ENCODE measurements at places on chromosomes 7 and 10. TPM values are rescaled to one million over a fixed set of nuclear protein-coding genes. Genes with fewer than 3 reads are reported as not detected.

- no peaks in the 10 kb centered on the region for H3K36me3 ChIP-seq
- DNase-seq: no peak
- no peaks in the 10 kb centered on the region for H3K27me3 ChIP-seq
- peak overlapping the region; percentile 32 for H3K27ac ChIP-seq
These were observed 13.2 kb upstream of the GDF10 start for GRCh38 chr10:47286591-47287315.

SCD gene
- 1.4 TPM for total RNA-seq

GRCh38 chr10:15632456-15633091 is 87.1 kb downstream of the ITGA8 start:
- H3K36me3 ChIP-seq: no peaks in the 10 kb centered on the region
- H3K4me1 ChIP-seq: no peaks in the 10 kb centered on the region
- H3K4me3 ChIP-seq: no peak overlapping the region
- DNase-seq: no peak

DNA sequence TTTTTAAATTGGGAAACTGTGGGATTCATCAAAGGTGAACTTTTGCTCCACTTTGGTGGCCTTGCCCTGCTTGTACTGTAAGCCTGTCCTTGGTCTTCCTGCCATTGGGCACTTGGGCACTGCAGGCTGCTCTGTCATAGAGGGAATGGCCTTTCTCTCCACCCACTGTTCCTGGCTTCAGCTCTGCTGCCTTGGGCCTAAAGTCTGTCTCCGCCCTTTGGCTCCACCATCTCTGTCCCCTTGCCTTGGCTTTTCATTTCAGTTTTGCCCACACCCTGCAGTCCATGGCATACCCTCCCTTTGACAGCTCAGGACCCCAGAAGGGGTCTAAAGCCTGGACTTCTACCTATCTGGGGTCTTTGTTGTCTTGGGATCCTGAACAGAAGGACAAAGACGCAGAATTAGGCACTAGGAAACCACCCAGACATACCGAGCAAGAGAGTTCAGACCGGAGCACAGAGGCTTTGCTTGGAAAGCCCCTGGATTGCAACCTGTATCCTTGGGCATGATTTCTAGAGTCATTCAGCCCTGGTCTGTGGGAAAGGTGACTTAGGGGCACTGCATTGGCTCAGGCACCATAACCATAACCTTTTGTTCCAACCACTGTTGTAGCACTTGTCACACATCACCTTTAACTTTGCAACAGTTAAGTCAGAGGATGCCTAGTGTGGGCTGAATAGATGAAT is 5.2 kb upstream of the ARHGAP22 start:
- peaks cover 9% of the 10 kb centered on the region for H3K36me3 ChIP-seq
- H3K27me3 ChIP-seq: peaks cover 52% of the 10 kb centered on the region
- peaks cover 10% of the 10 kb centered on the region for H3K4me1 ChIP-seq
- H3K27ac ChIP-seq: no peak overlapping the region

GRCh38 chr10:133235265-133235855 is 2.3 kb upstream of the VENTX start:
- H3K27me3 ChIP-seq: peaks cover 20% of the 10 kb centered on the region
- no peak for DNase-seq
- no peaks in the 10 kb centered on the region for H3K36me3 ChIP-seq
- no peak overlapping the region for H3K27ac ChIP-seq
- H3K4me1 ChIP-seq: peaks cover 3% of the 10 kb centered on the region

DNA sequence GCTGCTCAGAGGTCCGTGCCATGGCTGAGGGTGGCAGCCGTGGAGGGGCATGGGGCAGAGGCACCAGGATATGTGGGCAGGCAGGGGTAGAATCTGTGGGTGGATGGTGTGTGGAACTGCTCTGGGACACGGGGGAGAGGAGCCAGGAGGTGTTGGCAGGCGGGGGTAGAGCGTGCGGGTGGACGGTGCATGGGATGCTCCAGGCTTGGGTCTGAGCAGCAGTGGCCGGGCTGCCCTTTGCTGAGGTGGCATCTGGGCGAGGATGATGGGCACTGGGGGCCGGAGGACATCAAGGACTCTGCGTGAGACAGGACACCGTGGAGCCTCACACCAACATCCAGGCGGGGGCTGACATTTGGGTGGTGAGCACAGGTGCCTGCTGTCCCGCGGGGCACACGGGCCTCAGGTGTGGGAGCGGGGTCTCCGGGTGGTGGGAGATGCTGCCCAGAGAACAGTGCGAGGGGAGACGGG is 46.2 kb downstream of the JAKMIP3 start:
- no peak for DNase-seq
- H3K4me1 ChIP-seq: no peaks in the 10 kb centered on the region
- no peaks in the 10 kb centered on the region for H3K27me3 ChIP-seq
- no peaks in the 10 kb centered on the region for H3K36me3 ChIP-seq
- no peak overlapping the region for H3K27ac ChIP-seq

DNA sequence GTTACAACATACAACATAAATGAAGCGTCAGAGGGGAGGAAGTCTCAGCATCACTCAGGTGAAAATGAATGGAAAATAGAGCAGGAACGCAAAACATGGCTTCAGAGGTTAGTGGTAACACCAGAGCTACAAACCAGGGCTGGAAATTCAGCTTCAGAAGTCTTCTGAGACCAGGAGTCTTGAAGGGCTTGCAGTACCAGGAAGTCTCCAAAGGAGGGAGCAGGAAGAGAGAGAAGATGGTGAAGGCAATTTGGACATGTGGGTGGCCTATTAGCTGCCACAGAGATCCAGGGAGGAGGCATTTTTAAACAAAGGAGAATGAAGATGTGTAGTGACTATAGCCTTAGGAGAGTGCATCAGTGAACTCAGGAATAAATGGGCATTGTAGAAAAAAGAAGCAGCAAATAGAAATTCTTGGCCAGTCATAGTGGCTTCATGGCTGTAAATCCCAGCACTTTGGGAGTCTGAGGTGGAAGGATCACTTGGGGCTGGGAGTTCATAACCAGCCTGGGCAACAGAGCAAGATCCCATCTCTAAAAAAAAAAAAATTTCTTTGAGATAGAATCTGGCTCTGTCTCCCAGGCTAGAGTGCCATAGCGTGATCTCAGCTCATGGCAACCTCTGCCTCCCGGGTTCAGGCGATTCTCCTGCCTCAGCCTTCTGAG is 9.3 kb upstream of the TET1 start:
- DNase-seq: peak; percentile 38
- H3K4me3 ChIP-seq: no peak overlapping the region
- H3K27me3 ChIP-seq: peaks cover 2% of the 10 kb centered on the region
- no peak overlapping the region for H3K27ac ChIP-seq
- H3K4me1 ChIP-seq: peaks cover 6% of the 10 kb centered on the region
- H3K36me3 ChIP-seq: no peaks in the 10 kb centered on the region

GRCh38 chr10:90413196-90413595 is 444.6 kb downstream of the HTR7 start:
- no peaks in the 10 kb centered on the region for H3K4me1 ChIP-seq
- DNase-seq: no peak
- no peaks in the 10 kb centered on the region for H3K36me3 ChIP-seq
- H3K27me3 ChIP-seq: peaks cover 5% of the 10 kb centered on the region
- H3K27ac ChIP-seq: no peak overlapping the region

- DNase-seq: no peak
- no peaks in the 10 kb centered on the region for H3K36me3 ChIP-seq
- H3K27ac ChIP-seq: no peak overlapping the region
- no peak overlapping the region for H3K4me3 ChIP-seq
- peaks cover 6% of the 10 kb centered on the region for H3K4me1 ChIP-seq
These were observed 78.7 kb downstream of the BEND7 start for GRCh38 chr10:13450069-13450468.

DNA sequence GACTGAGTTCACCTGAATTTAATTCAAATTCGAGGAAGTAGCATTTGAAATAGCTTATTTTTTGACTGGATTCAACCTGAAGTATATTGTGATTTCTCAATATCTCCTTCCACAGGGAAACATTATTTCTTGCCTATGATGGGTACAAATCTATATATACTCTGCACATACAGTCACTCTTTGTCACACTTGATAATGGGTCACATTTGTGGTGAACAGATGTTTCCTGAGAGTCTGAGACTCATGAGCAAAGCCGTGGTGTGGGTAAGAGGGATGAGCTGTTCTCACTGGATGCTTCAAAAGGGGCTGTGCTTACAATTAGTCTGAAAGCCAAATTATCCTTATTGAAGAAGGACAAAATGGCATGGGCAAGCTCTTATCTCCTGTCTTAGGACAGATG is 18.0 kb upstream of the TBXAS1 start:
- H3K27ac ChIP-seq: no peak overlapping the region
- no peak for DNase-seq
- H3K4me1 ChIP-seq: peaks cover 11% of the 10 kb centered on the region
- no peaks in the 10 kb centered on the region for H3K27me3 ChIP-seq
- no peaks in the 10 kb centered on the region for H3K36me3 ChIP-seq

- no peak overlapping the region for H3K4me3 ChIP-seq
- no peak for DNase-seq
- no peak overlapping the region for H3K27ac ChIP-seq
- no peaks in the 10 kb centered on the region for H3K27me3 ChIP-seq
These were observed 53.0 kb downstream of the COPG2 start for GRCh38 chr7:130615583-130615982.

GET4 gene
- 61.4 TPM for total RNA-seq

LIPK gene
- total RNA-seq: not detected

DNA sequence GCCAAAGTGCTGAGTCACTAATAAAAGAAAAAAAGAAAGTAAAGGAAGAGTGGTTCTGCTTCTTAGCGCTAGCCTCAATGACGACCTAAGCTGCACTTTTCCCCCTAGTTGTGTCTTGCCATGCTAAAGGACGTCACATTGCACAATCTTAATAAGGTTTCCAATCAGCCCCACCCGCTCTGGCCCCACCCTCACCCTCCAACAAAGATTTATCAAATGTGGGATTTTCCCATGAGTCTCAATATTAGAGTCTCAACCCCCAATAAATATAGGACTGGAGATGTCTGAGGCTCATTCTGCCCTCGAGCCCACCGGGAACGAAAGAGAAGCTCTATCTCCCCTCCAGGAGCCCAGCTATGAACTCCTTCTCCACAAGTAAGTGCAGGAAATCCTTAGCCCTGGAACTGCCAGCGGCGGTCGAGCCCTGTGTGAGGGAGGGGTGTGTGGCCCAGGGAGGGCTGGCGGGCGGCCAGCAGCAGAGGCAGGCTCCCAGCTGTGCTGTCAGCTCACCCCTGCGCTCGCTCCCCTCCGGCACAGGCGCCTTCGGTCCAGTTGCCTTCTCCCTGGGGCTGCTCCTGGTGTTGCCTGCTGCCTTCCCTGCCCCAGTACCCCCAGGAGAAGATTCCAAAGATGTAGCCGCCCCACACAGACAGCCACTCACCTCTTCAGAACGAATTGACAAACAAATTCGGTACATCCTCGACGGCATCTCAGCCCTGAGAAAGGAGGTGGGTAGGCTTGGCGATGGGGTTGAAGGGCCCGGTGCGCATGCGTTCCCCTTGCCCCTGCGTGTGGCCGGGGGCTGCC is at the start of gene IL6:
Gene IL6, plus strand, starts transcription at position 294 of the 807 bp plus-strand sequence. Its CDS starts 63 bp downstream, at position 357.
- peak; percentile 15 for DNase-seq
- peak within 1 kb of the TSS; percentile 32 for H3K27ac ChIP-seq
- no peaks in the 10 kb centered on the region for H3K36me3 ChIP-seq
- H3K4me3 ChIP-seq: peak within 1 kb of the TSS; percentile 74

DNA sequence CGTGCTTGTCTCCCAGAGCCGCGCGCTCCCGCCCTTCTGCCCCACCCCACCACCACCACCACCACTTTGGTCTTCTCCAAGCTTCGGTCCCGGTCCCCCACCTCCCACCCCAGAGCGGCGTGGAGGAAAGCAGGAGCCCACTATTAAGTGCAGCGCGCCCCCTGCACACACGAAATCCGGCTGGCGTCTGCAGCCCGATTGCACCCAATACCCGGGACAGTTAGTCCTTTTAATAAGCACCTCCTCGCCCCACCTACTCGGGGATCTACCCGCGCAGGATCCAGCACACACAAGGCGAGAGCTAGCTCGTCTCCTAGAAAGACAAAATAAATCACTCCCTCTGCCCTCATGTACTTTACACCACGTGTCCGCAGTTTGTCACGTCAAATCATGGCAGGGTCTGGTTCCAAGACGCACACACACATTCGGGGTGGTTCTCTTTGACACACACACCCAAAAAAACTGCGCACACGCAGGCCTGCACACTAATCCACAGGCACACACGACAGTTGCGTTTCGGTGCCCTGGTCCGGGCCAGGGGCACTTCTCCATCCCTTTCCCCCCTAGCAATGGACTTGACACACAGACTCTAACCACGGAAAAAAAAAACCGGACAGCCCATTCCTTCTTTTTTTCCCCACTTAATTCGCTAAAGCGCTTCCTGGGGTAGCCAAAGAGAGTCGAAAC is 1.6 kb downstream of the SFMBT2 start:
- H3K4me3 ChIP-seq: peak overlapping the region; percentile 99
- DNase-seq: peak; percentile 40
- peaks cover 25% of the 10 kb centered on the region for H3K4me1 ChIP-seq
- no peaks in the 10 kb centered on the region for H3K36me3 ChIP-seq

GRCh38 chr7:74253835-74254128 is 417 bp downstream of the RFC2 start:
- peak overlapping the region; percentile 98 for H3K27ac ChIP-seq
- DNase-seq: no peak
- peak overlapping the region; percentile 95 for H3K4me3 ChIP-seq
- H3K36me3 ChIP-seq: peaks cover 5% of the 10 kb centered on the region
- no peaks in the 10 kb centered on the region for H3K27me3 ChIP-seq

- peaks cover 13% of the 10 kb centered on the region for H3K4me1 ChIP-seq
- peaks cover 6% of the 10 kb centered on the region for H3K27me3 ChIP-seq
- H3K4me3 ChIP-seq: no peak overlapping the region
These were observed 77.2 kb downstream of the CFAP46 start for GRCh38 chr10:132865171-132865631.

PHYHIPL gene
- total RNA-seq: not detected

- no peak overlapping the region for H3K27ac ChIP-seq
- DNase-seq: no peak
- H3K27me3 ChIP-seq: no peaks in the 10 kb centered on the region
- peaks cover 4% of the 10 kb centered on the region for H3K4me1 ChIP-seq
- H3K36me3 ChIP-seq: peaks cover 54% of the 10 kb centered on the region
- H3K4me3 ChIP-seq: no peak overlapping the region
These were observed 23.0 kb downstream of the ZNF518A start for GRCh38 chr10:96153070-96153469.

FBXL13 gene
- 2.5 TPM for total RNA-seq

DNA sequence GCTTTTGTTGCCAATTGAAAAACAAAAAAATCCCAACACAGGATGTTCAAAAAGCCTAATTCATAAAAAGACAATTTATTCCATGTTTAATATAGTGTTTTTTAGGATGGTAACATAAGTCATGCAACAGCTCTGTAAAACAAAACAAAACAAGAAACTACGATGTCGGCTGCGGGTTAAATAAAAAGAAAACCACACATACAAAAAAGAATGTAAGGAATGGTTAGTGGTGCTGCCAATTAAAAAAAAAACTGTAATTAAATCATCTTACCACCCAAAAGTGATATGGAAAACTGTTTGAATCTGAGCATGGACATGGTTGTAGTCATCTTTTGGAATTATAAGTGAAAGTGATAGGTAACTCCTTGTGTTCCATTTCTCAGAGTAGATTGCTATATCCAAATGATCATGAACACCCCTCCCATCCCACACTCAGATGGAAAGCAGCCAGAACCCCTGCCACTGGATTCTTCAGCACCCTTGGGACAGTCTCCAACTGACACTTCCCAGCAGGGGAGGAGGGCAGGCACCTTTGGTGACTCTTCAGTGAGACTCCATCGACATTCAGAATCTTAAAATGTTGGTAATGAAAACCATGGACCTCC is 14.3 kb upstream of the DAGLB start:
- H3K4me3 ChIP-seq: no peak overlapping the region
- no peaks in the 10 kb centered on the region for H3K36me3 ChIP-seq
- H3K4me1 ChIP-seq: no peaks in the 10 kb centered on the region
- H3K27ac ChIP-seq: peak overlapping the region; percentile 11
- H3K27me3 ChIP-seq: no peaks in the 10 kb centered on the region

GRCh38 chr10:126670056-126670894 is at the start of gene C10orf90:
TSS of gene C10orf90 (minus strand) at chr10:126670693. CDS start at chr10:126670480, 213 bp downstream.
- peaks cover 6% of the 10 kb centered on the region for H3K27me3 ChIP-seq
- no peaks in the 10 kb centered on the region for H3K36me3 ChIP-seq
- H3K4me1 ChIP-seq: no peaks in the 10 kb centered on the region
- DNase-seq: no peak
- no peak within 1 kb of the TSS for H3K4me3 ChIP-seq
